ENCODE measurements at places on chromosomes 6 and 20.

- DNase-seq = no peak
These were observed 216.1 kb upstream of the SGK1 start for GRCh38 chr6:134533991-134534390.

- DNase-seq = no peak
These were observed 77.8 kb downstream of the CD164 start for GRCh38 chr6:109304284-109305015.

DNA sequence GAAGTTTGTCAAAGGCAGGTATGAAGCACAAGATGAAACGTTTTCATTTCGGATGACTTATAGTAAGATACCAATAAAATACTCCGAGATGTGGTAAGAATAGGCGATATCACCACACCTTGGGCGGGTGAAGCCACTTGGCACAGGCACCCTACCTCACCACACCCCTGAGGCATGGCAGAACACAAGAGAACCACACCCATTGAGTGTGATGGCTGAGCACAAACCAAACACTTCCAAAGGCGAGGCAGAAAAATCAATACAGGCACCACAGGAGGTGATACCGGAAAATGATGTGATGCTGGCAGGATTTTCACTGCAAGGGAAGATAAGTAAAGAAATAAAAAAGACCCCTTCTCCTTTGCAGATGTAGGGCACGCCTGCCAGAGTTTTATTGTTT, 332.9 kb upstream of the PRDM1 start:
- no peak for DNase-seq

GRCh38 chr20:46050444-46050843, 21.4 kb downstream of the SLC12A5 start:
- DNase-seq = no peak

GRCh38 chr6:131197716-131198115, 62.4 kb downstream of the AKAP7 start:
- no peak for DNase-seq

DNA sequence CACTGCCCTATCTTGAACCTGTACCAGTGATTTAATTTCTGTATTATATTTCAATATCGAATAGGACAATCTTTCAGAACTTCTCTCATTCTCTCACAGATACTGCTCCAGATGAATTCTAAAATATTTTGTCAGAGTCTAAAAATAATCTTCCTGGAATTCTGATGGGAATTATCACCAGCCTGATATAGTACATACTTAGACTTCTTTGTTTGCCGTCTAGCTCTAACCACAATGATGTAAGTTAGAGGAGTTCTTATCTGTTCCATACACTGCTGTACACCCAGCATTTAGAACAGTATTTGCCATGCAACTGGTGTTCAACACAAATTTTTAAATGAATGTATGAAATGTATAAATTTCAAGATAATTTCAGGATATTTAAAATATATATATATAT, 1.3 kb upstream of the HUS1B start:
- DNase-seq = no peak

- DNase-seq = no peak
These were observed 337.5 kb upstream of the CITED2 start for GRCh38 chr6:139711804-139712585.

DNA sequence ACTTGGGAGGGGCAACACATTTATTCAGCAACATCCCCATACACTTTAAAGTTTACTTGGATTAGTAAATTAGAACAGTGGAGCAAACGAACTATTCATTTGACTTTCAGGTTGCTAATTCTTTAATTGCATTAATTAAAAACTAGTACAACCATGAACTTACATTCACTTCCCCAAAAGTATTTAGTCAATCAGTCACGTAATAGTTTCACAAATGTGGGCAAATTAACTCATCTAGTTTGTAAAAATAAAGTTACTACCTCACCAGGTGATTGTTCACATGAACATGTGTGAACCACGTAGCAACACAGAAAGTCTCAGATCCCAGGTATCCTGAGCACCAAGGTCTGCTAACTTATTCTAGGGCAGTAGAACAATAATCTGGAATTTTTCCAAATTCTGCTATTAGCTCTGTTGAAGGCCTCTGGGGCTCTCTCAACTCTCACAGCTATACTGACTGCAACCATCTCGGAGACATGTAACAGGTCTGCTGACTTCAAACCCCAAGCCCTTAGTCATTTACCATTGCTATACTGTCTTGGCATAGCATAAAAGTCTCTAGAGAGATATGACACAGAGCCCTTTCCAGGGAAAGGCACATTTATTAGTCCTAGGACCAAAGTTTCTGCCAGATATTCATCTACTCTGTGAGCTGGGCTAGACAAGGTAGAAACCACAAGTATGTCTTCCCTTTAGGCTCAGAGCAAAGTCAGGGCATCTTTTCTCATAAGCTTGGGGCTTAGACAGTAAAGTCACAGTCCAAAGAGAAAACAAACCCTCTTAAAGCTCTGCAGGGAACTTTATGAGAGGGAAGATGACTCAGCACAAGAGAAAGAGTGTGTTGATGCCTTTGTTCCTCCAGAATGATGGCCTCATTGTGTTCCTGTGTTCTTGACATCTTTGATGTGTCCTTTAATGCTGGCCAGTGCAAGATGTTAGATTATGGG, 50.9 kb upstream of the CCDC28A start:
- DNase-seq = no peak

DNA sequence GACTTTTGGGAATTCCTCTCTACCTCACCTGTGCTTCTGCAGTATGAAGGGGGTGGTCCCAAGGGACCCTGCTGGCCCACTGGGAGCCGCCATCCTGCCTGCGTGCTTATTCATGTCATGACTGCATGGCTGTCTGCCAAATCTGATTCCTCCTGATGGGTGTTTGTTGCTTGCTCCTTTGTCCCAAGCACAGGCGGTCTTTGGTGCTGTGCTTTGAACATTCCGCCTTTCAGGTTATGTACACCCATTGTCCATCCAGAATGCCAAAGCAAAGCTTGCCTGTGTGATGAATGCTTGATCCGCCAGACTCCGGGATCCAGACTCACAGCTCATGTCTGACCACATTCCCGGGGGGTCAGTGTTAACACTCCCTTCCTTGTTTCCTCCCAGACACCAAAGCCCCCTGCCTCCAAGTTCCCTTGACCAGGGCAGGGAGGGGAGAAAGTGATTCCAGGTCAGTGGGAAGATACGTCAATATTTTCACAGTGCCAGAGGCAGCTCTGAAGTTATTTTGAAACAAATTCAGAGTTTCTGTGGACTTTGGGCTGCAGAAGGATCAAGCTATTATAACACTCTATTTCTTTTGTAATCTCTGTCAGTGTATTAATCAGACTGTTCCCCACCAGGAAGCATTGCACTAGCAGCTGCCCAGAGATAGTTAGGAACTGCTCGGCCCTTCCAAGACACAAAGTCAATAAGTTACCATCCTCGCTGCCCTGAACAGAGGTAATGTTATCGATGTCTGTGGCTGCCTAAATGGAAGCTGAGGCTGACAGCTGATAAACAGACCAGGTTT, 9.5 kb downstream of the DAAM2 start:
- DNase-seq = no peak

DNA sequence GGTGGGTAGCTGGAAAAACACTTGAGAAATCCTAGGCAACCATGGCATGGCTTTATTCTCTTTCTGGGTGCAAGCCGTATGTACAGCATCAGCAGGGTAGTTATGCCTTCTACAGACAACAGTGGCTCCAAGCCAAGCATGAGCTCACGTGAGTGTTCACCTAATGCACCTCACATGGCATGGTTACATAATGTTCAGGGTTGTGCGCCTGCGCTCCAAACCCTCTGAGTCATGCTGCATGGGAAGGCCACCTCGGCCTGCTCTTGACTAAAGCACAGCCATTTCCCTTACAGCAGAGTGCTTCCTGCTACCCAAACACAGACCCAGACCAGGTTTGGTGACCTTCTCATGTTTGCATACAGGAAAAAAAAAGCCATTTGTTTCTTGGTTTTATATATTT, 96.2 kb downstream of the VIP start:
- no peak for DNase-seq

DNA sequence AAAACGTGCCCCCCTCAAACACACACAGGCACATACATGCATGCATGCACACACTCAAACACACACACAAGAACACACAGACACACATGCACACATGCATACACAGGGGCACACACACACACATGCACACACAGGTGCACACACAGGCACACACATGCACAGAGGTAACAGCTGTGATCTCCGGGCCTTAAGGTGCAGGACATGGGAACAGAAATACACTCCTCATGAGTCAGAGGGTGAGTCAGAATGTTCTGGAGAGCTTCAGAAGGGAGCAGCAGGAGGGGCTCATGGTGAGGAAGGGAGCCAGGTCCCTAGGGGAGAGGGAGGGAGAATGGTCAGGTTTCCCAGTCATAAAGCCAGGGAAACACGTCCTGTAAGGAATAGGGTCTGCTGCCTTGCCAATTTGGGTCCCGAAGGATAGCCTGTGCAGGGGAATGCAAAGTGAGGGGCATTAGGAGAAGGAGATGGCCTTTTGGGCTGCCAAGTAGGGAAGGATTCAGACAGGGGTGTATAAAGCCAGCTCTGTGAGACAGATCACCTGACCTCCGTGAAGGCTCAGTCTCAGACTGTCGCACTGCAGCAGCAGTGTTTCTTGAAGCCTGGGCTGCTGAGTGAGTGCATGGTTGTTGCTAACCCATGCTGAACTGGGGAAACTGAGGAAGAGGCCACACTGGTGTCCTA, 123.9 kb downstream of the MAFB start:
- no peak for DNase-seq
